ENCODE measurements at places on chromosomes 3 and 15. TPM values are rescaled to one million over a fixed set of nuclear protein-coding genes. Genes with fewer than 3 reads are reported as not detected.

The ADAMTSL3 gene
- total RNA-seq = 0.32 TPM

The NR1I2 gene
- not detected for total RNA-seq

The EIF2A gene
- total RNA-seq = 72.3 TPM

The EFHB gene
- total RNA-seq = 0.76 TPM

DNA sequence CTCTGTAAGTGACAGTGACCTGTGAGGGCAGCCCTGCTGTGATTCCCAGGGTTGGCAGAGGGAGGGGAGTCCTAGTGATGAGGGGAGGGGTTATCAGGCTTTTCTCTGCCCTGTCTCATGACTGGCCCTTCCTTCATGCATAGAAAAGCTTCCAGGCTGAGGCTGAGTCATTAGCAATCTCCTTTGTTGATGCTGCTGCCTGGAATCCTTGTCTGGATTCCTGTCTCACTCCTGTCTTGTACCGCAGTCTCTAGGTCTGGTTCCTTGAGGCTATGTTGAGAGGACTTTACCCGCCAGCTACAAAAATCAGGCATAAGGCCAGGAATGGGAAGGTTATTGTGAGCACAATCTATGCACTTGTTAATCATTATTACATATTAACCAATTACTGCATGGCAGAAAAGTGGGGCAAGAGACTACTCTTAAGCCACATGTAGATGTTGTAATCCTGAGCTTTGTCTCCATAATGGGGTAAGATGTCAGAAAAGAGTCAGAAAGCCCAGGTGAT, 7.2 kb downstream of the KLHL6 start:
- no peak for DNase-seq

GRCh38 chr3:191753196-191753595, 292.2 kb downstream of the PYDC2 start:
- DNase-seq = no peak

DNA sequence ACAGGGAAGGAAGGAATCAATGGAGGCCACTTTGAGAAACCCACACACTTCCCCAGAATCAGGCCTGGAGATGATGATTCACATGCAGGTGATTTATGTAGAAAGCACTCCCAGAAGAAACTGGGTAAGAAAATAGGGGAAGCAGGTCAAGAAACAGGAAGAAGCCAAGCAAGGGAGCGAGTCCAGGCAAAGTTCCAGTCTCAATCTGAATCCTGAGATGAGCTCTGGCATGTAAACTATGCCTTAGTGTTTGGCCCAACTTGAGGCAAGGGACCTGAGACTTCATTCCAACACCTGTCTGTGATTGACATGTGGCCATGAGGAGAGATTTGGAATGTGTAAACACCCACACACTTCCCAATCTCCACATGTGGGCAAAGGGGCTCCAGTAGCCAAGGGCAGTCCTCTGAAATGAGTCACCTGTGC, 61.6 kb upstream of the CTNNB1 start:
- no peak for DNase-seq
